NCI-H510A treated with DMSO at 0.1 percent for 48 hours (cell line): ENCODE measurements at places on chromosomes 4 and X.

DNA sequence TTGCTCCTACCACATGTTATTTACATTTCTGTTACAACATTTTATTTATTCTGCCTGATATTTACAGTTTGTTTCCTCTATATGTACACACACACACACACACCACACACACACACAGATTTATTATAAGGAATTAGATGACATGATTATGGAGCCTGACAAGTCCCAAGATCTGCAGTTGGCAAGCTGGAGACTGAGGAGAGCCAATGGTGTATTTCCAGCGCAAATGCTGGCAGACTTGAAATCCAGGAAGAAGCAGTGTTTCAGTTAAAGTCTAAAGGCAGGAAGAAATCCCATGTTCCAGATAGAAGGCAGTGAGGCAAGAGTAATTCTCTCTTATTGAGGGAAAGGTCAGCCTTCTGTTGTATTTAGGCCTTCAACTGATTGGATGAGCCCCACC is 1.8 kb upstream of the KLHL4 start:
- DNase-seq, result no peak

- no peak for DNase-seq
Observed at GRCh38 chr4:173934933-173935620, 348.4 kb downstream of the FBXO8 start.

- no peak for DNase-seq
Observed at GRCh38 chr4:165757451-165757850, 115.6 kb upstream of the TLL1 start.

GRCh38 chrX:128975745-128976144 is 547.5 kb downstream of the SMARCA1 start:
- peak; percentile 43 for DNase-seq

DNA sequence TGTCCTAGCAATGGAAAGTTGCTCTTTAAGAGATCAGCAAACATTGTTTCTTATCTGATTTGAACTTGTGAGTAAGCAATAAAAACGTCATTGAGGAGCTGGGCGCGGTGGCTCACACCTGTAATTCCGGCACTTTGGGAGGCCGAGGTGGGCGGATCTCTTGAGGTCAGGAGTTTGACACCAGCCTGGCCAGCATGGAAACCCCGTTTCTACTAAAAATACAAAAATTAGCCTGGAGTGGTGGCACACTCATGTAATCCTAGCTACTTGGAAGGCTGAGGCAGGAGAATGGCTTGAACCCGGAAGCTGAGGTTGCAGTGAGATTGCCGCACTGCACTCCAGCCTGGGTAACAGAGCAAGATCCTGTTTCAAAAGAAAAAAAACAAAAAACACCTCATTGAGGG is 11.2 kb upstream of the PLAC8 start:
- no peak for DNase-seq

GRCh38 chr4:36533944-36534343 is 252.5 kb downstream of the DTHD1 start:
- DNase-seq, result no peak

- DNase-seq, result no peak
Observed at GRCh38 chr4:36053930-36054329, 190.4 kb downstream of the ARAP2 start.

GRCh38 chrX:48996969-48997368 is 5.1 kb downstream of the GRIPAP1 start:
- no peak for DNase-seq

DNA sequence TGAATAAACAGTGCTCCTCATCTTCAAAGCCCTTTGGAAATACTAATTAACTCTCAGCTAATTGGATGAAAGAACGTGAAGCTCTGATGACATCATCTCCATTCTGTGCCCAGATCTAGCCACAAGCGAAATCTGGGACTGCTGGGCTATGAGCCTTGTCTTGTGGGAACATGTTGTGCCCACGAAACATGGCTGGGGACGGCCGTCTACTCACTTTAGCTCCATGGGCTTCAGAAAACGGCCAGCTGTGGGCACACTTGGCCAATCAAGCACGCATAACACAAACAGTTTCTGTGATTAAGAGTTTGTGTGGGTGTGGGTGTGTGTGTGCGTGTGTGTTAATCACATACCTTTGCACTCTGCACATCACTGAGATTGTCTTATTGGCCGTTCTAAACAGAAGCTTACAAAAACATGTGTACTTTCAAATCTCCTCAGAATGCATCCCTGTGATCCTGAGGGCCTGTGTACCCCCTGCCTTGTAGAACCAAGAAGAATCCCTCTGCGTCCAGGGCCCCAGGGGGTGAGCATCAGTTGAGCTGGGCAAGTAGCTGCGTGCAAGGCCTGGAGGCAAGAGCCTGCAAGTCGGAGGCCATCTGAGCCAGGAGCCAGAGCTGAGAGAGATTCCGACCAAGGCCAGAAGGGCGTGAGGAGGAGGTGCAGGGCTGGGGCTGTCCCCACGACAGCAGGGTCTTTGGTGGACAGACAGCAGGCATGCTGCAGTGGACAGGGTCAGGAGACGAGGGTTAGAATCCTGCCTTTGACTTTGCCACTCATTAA is 18.7 kb upstream of the ZNF185 start:
- DNase-seq, result no peak

DNA sequence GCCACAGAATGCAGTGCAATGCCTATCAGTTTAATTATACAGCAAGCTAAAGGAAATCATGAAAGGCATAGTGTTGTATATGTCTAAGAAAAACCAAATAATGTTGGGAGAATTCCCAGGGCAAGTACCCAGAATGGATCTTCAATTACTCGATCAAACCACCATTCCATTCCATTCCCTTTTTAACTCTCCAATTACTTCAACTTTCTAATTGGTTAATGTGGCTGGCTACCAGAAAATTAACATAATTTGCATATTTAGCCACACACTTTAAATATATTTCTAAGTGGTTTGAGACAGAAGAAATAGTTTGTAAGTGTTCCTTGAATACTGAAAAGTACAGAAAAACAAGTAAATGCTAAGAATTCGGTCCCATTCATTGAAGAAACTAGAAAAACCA is 111.5 kb upstream of the NAP1L5 start:
- DNase-seq, result no peak

- no peak for DNase-seq
Observed at GRCh38 chr4:43992552-43992951, 456.1 kb downstream of the KCTD8 start.

DNA sequence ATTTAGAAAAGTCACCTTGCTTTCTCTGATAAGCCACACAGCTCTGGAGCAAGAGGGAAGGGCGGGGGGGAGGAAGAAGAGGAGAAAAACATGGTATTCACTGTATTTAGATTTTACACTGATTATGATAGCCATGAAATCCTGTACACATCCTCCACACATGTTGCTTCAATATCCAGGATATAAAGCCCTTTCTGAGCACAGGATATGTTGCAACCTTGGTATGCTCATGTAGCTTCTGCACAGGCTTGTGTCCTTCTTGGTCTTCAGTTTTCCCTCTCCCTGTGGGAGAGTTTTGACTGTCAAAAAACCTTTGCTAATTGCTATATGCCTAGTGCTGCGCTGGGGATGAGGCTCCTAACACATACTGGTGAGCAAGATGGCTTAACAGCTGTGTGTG is 61.9 kb upstream of the DAPP1 start:
- peak; percentile 6 for DNase-seq
